ENCODE measurements at places on chromosomes 6 and 20.

DNA sequence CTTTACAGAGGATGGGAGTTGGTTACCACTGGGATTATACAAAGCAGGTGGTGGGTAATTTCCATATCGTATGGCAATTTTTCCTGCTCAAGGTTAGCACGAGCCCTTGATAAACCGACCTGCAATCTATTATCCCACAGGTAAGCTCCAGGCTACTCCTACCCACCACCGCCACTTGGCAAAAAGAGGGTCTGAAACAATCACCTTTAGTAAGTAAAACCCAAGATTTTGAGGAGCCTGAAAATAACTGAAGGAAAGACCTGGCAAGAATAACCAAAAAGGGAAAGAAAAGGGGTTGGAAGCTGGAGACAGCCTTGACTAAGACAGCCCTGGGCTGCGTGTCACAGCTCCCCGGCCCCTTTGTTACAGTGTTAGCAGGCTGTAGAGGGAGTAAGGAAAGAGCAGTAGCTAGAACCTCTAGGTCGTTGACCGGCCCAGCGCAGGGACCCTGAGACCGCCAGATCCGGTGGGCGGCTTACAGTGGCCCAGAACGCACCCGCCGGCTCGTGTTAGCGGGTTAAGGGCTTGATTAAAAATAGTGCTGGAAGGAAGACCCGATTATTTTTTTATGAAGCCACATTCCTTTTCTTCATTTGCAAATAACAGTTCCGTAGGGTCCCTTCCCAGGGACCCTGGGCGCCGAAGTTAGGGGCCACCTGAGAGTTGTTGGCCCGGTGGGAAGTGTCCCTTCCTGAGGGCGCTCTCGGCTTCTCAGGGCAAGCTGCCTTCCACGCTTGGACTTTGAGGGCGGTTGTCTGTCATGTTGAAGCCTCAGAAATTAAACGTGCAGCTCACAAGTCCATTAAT is 30.5 kb downstream of the TFAP2B start:
- no peak for DNase-seq

DNA sequence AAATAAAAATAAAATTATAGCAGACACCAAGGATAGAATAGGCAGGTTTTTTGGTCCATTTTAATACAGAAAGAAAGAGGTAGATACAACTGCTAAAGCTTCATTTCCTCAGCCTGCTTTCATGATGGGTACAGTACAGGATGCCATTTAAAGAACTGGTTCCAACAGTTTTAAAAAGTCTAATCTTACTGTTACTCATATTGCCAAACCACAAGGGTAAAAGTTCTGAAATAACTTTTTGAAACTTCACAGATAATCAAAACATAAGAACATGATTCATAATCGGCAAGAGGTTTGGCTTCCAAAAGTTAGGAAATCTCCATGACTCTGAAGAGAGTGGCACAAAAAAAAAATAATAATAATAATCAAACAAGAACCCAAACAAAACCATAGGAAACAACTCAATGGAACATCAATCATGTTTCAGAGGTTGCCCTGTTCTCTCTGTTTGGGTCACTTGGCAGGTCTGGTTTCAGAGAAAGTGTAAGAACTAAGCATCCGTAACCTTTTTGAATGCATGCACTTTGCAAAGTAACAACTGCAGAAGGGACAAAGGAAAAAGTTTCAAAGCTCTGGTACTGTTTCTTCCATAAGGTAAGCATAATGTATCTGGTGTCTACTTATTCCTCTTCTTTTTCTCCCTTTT is 79.7 kb downstream of the SMLR1 start:
- DNase-seq: no peak

DNA sequence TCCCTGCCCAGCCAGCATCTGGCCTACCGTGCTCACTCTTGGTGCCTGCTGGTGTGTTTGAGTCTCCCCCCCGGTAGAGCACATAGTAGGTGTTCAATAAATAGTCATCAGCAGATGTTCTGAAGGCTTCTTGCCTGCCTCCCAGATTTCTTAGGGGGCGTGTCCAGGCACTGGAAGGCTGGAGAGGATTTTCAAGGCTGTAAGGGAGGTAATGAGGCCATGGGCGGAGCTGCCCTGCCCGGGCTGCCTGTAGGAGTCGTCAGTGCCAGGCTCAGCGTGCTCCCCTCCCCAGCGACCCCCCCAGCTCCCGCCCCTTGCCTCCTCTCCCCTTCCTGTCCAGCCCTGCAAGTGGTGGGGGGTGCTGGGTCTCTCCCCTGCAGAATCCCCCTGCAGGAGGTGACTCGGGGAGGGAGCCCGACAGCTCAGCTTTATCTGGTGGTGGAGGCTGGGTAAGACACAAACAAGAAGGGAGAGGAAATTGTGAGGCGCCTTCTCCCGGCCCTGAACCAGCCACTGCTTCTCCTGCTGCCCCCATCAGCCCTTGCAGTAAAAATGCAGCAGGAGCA is 55.9 kb downstream of the BCAS4 start:
- no peak for DNase-seq

DNA sequence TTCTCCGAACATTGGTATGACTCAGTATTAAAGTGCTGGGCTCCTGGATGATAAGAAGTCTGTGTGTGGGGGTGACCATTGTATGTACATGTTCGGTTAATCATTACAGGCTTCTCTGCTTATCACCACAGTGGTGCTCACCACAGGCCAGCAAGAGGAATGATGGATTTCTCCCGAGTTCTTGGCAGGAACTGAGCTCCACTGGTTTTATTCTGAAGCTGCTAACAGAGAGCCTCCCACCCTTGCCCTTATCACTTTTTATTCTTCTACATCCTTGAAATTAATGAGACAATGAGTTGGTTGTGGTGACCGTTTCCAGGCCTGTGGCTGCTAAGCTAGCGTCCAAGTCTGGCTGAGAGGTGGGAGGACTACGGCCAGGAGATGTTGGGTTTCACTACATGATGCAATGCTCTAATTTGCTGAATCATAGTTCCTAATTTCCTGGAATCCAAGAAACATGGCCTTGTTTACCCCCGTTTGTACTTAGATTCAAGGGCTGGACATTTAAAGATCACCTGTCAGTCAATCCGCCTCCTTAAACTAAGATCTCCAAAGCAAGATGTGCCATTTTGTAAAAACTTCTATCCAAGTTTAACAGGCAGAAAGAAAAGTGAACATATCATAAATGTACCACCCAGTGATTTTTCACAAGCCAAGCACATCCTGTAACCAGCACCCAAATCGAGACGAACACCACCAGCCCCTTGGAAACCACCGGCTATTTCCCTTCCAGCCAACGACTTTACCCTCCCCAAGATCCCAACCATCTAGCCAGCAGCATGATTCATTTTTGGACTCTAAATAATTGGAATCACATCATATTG is 172.5 kb downstream of the FOXA2 start:
- no peak for DNase-seq

DNA sequence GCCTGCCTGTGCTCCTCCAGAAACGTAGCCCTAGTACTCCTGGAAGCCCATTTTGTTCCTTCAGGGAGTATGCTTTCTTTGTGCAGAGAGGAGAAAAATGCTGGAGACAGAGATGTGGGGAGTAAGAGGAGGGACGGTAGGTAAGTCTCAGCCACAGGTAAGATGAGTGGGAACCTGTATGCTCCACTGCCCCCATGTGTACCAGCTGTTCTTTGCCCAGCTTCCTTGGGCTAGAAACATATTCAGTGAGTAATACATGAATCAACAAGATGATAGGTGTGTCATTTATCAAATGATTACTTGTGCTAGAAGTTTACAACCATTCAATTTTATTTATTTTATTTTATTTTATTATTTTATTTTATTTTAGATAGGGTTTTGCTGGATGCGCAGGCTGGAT is 13.6 kb upstream of the CEP85L start:
- DNase-seq: no peak

DNA sequence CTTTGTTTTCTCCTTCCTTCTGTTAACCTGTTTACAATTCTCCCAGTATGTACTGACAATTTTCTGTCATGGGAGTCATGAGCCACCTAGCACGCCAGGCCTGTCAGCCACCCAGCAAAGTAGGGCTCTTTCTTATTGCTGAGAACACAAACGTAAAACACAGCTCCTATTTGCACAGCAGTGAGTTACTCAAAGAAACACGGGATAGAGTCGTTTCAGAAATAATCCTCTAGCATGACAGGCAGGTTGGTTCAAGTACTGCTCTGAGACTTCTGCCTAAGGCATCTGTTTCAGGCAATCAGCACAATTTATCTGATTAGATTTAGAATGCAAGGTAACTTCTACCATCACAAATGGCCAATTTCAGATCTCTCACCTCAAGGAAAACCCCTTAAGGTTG is 88.8 kb downstream of the CD24 start:
- DNase-seq: no peak

- no peak for DNase-seq
These were observed 30.1 kb upstream of the CCR6 start for GRCh38 chr6:167092672-167093339.

DNA sequence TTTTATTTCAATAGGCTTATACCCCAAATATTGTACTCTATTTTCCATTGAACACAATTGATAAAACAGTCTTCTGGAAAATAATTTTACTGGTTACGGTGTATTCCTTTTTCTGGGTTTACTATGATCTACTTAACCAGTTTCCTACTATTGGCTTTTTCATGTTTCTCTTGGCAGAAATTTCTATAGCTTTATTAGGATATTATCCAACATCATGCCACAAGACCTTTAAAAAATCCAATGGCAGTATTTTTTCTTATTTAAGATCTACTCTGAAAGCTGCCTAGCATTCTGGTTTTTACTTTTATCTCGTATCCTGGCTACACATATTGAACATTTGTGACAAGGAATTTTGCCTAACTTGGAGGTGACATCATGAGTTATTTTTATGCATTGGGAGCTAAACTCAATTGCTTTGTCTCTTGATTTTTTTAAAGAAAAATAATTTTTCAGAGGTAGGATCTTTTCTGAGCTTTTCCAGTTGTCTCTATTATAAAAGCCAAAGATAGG is 45.5 kb downstream of the SLC9A8 start:
- no peak for DNase-seq

DNA sequence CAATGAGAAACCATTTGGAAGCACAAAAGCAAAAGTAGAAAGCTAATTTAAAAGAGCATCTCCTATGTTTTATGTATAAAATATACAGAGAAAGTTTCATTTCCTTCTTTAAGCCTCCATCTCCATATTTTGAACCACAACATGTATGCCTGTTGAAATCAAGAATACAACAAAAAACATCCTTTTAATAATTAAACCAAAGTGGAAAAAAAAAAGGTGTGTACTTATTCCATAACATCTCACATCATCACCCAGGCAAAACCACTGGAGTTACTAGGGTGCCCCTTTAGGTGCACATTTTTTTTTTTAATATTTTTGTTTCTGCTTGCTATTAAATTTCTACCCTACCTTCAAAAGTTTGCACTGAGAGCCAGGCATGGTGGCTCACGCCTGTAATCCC is 43.0 kb downstream of the EDN1 start:
- no peak for DNase-seq

GRCh38 chr6:104699593-104700329 is 160.0 kb downstream of the HACE1 start:
- no peak for DNase-seq

DNA sequence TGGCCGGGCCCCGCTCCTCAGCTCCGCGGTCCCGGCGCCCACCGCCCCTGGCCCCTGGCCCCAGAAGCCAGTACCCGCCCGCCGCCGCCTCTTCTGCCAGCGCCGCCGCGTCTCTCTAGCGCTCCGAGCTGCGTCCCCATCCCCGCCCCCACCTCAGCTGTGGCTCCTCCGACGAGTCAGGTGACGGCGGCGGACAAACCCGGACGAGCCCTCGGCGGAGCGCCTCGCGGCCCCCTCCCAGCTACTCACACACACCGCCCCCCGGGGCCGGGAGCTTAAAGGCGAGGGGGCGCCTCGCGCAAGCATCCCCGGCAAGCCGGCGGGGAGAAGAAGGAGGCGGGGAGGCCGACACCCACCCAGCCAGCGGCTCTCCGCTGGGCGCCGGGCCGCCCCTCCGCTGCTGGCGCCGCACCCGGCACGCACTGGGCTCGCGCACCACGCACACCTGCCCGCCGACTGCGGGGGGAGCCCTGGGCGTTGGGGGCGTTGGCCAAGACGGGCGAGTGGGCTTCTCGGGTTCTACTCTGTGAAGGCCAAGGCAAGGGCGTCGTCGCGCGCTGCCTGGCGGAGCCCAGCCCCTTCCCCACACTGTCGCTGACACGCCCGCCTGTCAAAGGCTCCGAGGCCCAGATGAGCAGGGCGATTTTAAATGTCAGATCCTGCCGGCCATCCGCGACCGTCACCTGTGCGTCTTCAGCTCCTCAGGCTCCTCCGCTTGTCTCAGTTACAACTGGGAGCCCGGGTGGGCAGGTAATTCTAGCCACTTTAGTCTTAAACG is at the start of gene SNAP91:
Gene SNAP91, minus strand, starts transcription at position 132 of the 778 bp plus-strand sequence. CDS start 1,174 bp downstream, outside the sequence.
- peak; percentile 30 for DNase-seq

DNA sequence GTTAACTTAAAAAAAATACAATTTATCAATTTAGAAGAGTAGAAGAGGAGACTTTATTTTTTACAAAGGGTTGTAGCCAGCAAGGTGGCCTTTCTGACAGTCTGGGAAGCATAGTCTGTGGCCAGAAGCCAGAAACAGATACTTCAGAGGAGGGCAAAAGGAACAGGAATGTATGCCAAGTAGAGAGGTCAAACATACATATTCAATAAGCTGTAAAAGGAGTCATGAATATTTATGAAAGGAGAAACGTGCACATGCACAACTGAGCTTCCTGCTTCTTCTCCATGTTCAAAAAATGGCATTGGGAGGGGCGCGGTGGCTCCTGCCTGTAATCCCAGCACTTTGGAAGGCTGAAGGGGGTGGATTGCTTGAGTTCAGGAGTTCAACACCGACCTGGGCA is 43.9 kb upstream of the FAM184A start:
- DNase-seq: no peak

- DNase-seq: no peak
These were observed 785 bp upstream of the THBD start for GRCh38 chr20:23050076-23050838.

GRCh38 chr6:82083646-82084045 is 163.9 kb downstream of the IBTK start:
- DNase-seq: no peak

DNA sequence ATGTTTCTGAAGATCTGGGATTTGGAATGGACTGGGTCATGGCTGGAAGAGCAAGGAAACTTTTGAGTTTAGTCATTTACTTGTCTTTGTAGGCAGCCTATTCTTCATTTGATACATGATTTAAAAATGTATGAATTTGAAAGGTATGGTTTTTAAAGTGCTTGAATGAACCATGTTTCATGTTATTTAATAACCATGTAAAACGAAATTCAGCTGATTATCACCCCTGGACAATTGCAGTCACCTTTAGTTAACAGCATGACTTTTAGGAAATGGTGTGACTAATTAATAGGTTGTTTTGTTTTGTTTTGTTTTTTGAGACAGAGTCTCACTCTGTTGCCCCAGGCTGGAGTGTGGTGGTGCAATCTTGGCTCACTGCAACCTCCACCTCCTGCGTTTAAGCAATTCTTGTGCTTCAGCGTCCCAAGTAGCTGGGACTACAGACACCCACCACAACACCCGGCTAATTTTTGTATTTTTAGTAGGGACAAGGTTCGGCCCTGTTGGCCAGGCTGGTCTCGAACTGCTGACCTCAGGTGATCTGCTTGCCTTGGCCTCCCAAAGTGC is 2.1 kb downstream of the STX11 start:
- DNase-seq: no peak

- DNase-seq: no peak
These were observed 70.6 kb upstream of the SOX4 start for GRCh38 chr6:21522797-21523456.

All from NCI-H446 treated with DMSO at 0.1 percent for 48 hours (cell line).